Lower lobe of right lung (tissue), 2 donors: ENCODE measurements at places on chromosomes 7 and 10. TPM values are rescaled to one million over a fixed set of nuclear protein-coding genes. Genes with fewer than 3 reads are reported as not detected.

TRDMT1 gene
- total RNA-seq, result 7.9 TPM

TLL2 gene
- total RNA-seq, result not detected

PLXNA4 gene
- total RNA-seq, result 4.3 TPM

MMP21 gene
- total RNA-seq, result not detected

AHCYL2 gene
- total RNA-seq, result 91.0 TPM

LARP4B gene
- 114 TPM for total RNA-seq

CYP2W1 gene
- not detected for total RNA-seq

DNA sequence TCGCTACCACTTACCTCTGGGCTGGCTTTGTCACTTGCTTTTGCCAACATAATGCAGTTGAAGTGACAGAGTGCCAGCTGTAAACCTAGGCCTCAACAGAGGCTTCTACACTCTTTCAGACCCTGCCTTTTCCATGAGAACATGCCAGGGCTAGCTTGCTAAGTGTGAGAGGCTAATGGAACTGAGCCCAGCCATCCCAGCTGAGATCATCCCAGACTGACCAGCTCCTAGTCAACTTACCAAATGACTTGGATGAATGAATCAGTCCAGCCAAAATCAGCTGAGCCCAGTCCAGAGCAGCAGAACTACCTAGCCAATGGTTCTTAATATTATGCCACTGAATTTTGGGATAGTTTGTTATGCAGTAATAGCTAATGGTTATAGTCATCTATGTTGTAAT, 34.7 kb upstream of the MKLN1 start:
- DNase-seq, result no peak
- no peak overlapping the region for H3K4me3 ChIP-seq
- no peaks in the 10 kb centered on the region for H3K4me1 ChIP-seq
- H3K27me3 ChIP-seq, result no peaks in the 10 kb centered on the region
- H3K36me3 ChIP-seq, result no peaks in the 10 kb centered on the region

DNA sequence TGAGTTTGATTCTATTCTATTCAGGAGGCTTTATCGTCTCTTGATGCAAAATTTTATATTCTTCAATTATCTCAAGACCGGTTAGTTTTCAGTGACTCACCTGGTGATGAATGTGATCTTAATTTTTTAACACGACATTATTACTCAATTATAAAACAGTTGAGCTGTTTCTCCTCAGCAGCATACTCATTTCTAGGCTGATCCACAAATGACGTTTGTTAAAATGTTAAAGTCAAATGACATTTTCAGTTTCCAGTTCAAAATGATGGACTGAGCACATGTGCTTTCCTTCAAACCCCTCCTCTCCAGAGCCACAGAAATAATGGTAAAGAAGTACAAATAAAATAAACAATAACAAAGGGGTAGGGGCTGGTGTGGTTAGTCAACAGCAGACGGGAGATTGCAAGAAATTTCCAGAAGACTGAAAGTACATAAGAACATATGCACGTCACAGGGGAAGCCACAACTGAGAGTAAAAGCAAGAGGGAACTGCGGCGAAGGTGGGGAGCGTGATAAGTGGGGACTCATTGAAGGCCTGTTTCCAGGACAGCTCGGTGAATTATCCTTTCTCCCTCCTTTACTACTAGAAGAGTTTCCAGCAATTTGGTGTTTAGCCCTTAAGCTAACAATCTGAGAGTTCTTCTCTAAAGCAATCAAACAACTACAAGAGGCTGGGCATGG, 10.9 kb downstream of the MACROH2A2 start:
- H3K4me1 ChIP-seq, result no peaks in the 10 kb centered on the region
- H3K27me3 ChIP-seq, result no peaks in the 10 kb centered on the region
- H3K27ac ChIP-seq, result no peak overlapping the region
- H3K36me3 ChIP-seq, result no peaks in the 10 kb centered on the region

DNA sequence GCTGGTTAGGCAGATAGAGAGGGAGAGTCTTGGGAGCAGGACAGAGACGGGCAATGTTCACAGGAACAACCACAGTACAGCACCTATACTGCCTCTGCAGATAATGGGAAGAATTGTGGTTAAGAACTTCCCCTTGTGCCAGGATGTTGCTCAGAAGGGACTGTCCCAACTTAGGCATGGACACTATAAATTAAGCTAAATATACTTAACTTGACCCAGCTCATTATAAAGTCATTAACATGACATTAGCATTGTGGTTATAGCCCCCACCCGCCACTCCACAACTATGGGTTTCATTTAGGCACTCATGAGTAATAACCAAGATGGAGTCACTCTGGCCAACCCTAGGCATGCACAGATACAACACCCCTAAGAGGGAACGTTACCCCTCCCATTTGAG, 310.9 kb upstream of the NRG3 start:
- no peak for DNase-seq
- H3K4me3 ChIP-seq, result no peak overlapping the region
- H3K27ac ChIP-seq, result no peak overlapping the region
- no peaks in the 10 kb centered on the region for H3K36me3 ChIP-seq
- no peaks in the 10 kb centered on the region for H3K27me3 ChIP-seq

GRCh38 chr10:119680050-119680449, 28.9 kb downstream of the BAG3 start:
- DNase-seq, result no peak
- no peak overlapping the region for H3K4me3 ChIP-seq
- peaks cover 25% of the 10 kb centered on the region for H3K4me1 ChIP-seq
- H3K36me3 ChIP-seq, result peaks cover 29% of the 10 kb centered on the region

DNA sequence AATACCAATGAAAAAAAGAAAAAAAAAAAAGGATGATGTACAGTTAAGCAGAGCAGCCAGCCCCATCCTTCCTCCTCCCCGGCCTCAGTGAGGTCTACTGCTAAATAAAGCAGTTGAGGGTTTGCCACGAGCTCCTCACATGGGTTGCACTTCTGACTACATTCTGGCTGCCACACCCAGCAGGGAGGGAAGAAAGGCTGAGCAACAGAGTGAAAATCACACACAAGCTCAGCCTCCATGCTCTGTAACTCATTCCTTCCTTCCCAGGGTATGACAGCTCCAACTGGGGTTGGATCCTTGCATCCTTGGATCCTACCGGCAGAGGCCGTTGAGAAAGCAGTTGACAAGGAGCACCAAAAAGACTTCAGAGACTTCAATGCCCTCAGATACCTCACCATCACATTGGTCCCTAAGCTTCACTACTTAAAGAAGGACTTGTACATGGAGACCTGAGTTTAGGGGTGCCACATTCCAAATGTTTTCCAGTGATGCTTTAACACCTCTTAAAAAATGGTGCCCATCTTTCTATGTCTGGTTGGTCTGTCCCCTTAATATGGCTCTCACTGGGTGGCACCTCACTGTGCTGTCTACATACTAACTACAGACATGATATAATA, 52.9 kb upstream of the PIK3CG start:
- no peaks in the 10 kb centered on the region for H3K27me3 ChIP-seq
- no peaks in the 10 kb centered on the region for H3K36me3 ChIP-seq
- H3K4me3 ChIP-seq, result no peak overlapping the region

GRCh38 chr10:12720217-12720981, 281.1 kb downstream of the CCDC3 start:
- H3K27me3 ChIP-seq, result no peaks in the 10 kb centered on the region
- peak; percentile 93 for DNase-seq
- peak overlapping the region; percentile 38 for H3K27ac ChIP-seq
- peaks cover 21% of the 10 kb centered on the region for H3K4me1 ChIP-seq
- H3K36me3 ChIP-seq, result no peaks in the 10 kb centered on the region
